CD4-positive, alpha-beta T cell treated with Interleukin-6 for 4 hours (primary cell): ENCODE measurements at places on chromosomes 7 and 10.
A peak's percentile ranks its signal among the peaks of the same experiment; 100 is the strongest.

- no peak for DNase-seq
Measured at GRCh38 chr7:84663224-84663623, 468.6 kb upstream of the SEMA3A start.

GRCh38 chr7:41232086-41232485 lies 470.8 kb downstream of the INHBA start:
- DNase-seq = no peak

- DNase-seq = no peak
Measured at GRCh38 chr7:43520201-43520600, 62.7 kb upstream of the STK17A start.

DNA sequence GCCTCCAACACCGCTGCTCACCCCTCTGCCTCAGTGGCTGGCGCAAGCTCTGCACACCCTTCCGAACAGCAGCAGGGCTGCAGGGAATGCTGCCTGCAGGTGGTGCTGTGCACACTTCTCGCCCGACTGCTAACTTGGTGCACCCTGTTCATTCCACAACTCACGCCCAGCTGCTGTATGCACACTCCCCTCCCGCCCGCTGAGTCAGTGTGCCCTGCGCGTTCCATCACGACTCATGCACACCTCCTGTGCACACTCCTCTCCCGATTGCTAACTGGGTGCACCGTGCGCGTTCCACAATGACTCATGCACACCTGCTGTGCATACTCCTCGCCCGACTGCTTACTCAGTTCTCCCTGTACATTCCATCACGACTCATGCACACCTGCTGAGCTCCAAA lies 21.5 kb downstream of the ADARB2 start:
- no peak for DNase-seq

DNA sequence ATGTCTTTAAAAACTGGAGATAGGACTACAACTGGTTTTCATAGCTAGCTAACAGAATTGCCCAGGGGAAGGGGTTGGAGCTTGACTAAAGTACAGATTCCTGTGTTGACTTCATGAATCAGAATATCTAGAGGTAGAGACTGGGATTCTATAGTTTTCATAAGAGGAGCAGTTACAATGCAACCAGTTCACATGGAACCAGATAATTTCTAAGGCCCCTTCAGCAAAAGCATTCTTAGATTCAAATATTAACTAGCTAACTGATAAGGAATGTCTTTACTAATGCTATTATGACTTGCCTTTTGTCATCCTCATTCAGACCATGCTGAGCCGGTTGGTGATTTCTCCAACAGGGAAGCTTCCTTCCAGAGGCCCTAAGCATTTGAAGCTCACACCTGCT lies 5.7 kb downstream of the WEE2 start:
- DNase-seq = no peak

GRCh38 chr10:110959379-110960332 lies 40.3 kb downstream of the SHOC2 start:
- DNase-seq = no peak

GRCh38 chr7:127447326-127447945 lies 54.9 kb upstream of the ZNF800 start:
- peak; percentile 63 for DNase-seq

DNA sequence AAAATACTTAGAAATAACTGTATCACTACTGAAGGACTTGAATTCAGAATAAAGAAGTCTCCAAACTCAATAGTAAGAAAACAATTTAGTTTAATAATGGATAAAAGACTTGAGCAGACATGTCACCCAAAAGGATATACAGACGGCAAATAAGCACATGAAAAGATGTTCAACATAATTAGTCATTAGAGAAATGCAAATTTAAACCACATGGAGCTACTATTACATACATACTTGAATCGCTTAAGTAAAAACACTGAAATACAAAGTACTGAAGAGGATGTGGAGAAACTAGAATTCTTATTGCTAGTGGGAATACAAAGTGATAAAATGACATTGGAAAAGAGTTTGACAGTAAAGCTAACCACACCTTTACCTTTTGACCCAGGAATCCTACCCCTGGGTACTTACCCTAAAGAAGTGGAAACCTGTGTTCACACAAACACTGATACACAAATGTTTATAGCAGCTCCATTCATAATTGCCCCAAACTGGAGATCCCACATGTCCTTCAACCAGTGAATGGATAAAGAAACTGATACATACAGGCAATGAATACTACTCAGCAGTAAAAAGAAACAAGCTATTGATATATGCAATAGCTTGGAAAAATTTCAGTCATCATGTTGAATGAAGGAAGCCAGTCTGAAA lies 54.3 kb upstream of the NFKB2 start:
- no peak for DNase-seq

DNA sequence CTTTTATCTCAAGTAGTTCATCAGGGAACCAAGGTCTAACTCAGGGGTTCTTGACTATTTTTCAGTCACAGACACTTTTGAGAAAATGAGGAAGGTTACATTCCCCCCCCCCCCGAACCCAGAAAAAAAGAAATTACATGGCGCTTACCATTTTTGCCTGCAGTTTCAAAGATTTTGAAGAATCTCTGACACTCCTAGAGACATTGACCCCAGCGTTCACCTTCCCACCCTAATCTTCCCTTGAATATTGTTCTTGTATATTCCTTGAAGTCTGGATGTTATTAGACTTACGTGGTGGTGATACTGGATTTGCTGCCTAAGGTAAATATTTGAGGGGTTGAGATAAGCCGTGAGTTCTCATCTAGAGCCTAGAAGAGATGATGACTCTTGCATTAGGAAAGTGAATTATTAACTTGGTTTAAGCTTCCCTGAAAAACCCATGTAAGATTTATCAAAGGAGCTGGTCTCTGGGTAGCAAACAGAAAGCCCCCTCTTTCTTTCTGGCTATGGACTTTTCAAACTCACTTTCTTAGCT lies 245.7 kb upstream of the FOXK1 start:
- DNase-seq = no peak

DNA sequence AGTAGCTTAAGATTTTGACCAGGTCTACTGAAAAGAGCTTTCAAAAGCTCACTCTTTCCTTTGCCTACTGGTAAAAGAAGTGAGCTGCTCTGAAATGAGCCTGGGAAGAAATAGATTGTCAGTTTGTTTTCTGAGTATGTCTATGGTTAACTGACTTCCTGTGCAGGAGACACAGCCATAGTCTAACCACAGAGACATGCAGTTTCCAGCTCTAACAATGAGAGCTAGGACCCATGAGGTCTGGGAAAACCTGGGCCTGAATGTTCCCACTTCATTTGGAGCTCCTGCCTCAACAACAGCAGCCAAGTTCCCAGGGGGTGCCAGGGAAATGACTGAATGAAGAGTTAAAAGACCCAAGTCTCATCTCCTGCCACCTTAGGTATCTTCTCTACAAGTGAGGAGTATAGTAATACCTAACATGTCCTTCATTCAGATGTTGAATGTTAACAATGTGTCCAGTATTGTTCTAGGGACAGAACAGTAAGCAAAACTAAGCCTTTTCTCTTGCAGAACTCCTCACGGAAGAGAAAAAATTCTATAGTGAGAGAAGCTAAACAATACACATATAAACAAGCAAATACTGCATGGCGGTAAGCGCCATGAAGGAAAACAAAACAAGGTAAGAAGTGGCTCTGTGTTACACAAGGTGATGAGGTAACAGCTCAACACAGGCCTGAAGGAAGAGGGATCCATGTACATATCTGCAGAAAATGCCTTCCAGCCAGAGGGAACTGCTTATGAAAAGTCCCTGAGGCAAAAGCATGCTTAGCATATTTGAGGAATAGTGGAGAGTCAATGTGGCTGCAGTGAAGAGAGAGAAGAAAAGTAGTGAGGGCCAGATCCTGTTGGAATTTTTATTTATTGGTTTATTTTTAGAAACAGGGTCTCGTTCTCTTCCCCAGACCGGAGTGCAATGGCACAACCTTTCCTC lies 26.4 kb upstream of the ANKRD1 start:
- DNase-seq = no peak

DNA sequence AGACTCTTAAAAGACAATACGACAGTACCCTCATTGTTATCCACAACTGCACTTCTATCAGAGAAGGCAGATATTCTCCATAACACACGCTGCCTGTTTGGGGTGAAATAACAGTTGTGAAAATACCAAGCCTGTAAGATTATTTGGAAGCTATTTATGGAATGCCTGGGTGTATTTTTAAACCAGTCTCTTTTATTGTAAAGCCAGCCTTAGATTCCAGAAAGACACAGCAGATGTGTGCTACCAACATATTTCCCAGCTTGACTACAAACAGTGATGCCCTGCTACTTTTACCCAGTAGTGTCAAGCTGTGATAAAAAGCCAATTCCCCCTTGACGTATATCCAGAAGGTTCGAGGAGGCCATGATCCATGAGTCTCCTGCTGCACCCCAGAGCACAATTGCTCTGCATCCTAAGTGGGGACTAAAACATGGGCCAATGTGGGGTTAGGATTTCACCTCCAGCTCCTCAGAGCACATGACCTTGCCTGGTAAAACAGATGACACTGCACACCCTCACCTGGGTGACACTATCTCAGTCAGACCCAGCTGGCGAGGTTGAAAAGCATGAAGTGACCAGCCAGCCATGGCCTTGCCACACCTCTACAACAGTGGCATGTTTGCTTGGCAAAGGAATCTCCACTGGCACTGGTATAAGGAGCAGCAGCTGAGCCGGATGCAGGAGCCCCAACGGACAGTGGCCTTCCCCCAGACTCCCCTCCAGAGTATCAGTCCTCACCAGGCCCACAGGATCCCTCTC lies 62.2 kb downstream of the GFRA1 start:
- DNase-seq = no peak

DNA sequence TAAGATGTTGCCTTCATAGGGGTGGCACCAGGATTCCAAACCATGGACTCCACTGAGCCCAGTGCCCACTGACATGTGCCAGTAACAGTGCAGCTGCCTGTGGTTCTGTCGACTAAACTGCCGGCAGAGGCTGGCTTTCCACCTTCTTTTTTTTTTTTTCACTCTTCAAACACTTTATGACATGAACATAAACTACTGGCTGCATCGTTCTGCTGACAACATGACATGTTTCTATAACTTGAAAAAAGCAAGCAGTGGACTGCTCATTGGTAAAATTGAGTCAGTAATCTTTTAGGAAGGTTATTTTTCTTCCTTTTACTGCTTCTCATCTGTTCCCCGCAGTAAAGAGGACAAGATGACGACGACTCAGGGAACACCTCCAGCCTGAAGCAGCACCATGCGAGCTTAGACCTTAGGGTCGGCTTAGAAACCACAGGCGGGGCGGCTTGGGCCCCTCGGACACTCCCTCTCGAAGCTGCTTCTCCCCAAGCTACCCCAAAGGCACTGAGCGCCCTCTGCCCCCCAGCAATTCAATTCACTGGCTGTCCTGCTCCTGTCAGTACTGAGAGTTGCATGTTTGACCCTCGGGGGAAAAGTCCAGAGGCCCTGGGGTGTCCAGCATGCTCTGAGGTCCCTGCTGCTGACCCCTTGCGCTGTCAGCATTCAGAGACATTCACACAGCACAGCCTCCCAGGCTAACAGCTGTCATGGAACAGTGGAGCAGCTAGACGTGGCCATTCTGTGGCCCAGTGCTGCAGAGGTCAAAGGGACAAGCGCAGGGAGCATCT lies 112.5 kb downstream of the EGFR start:
- DNase-seq = no peak

- DNase-seq = no peak
Measured at GRCh38 chr10:118960157-118961090, 69.1 kb upstream of the NANOS1 start.

GRCh38 chr10:99689461-99689860 lies 30.2 kb downstream of the ENTPD7 start:
- DNase-seq = no peak

GRCh38 chr10:99393036-99393435 lies 37.4 kb downstream of the GOT1 start:
- DNase-seq = no peak

- DNase-seq = no peak
Measured at GRCh38 chr7:102260856-102261255, 25.8 kb upstream of the SH2B2 start.

GRCh38 chr10:4070184-4070583 lies 285.2 kb upstream of the KLF6 start:
- DNase-seq = no peak
